ENCODE measurements at places on chromosomes 11 and 22.
A peak's percentile ranks its signal among the peaks of the same experiment; 100 is the strongest.

DNA sequence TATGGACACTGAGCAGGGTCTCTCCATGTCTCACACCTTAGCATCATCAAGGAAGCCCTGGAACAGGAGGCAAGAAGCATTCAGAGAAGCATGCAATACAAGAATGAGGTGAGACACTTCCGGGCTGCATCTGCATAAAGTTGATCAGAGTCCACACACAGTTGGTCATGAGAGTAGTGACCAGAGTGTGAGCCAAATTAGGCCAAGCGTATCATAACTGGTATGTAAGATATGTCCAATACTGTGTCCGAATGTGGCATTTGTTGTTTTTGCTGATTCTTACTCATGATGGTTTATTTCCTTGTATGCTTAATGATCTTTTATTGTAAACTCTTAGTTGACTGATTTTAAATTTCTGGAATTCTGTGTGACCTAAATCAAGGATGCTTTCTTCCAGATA lies 315.7 kb downstream of the INSC start:
- no peak for DNase-seq

DNA sequence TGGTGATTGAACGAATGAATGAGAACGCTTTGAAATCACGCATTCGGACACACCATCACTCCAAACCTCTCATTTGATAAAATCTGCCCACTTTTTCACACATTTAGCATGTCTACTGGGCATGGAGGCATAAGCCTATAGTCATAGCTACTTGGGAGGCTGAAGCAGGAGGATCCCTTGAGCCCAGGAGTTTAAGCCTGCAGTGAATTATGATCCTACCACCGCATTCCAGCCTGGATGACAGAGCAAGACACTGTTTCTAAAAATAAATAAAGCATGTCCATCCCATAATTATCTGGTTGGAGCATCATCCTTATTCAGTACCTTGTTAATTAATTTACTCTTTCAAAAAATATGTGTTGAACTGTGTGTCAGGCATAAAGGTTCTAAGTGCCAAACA lies 3.3 kb upstream of the PICALM start:
- DNase-seq: no peak

DNA sequence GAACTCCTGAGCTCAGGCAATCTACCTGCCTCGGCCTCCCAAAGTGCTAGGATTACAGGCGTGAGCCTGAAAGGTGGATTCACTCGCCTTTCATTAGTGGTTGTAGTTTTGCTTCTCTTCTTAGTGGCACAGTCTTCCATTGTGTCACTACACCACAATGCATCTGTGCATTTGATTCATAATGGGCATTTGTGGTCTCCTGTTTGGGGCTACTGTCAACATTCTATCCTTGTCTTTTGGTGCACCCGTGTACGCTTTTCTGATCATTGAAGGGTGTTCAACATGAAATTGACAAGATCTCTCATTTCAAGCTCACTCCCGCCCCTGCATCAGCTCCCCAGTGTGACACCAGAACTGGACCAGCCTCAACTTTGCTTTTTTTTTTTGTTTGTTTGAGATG lies 2.0 kb upstream of the SYT12 start:
- DNase-seq: no peak

DNA sequence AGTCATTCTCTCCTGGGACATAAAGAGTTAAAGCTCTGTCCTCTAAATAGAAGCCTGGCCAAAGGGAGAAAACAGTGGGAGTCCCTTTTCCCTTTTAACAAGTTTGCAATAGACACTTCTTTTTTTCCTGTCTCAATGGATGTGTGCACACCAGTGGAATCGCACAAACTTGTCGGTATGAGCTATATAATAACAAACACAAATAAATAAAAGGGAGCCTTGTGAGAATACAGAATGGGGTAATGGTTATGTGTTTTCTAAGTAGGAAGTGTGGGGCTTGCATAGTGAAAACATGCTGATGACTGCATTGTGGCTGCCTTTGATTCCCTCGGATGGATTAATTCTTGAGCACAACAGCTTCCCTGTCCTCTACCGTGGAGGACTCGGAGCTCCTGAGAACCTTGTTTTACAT lies 131.9 kb downstream of the WNT7B start:
- no peak for DNase-seq

DNA sequence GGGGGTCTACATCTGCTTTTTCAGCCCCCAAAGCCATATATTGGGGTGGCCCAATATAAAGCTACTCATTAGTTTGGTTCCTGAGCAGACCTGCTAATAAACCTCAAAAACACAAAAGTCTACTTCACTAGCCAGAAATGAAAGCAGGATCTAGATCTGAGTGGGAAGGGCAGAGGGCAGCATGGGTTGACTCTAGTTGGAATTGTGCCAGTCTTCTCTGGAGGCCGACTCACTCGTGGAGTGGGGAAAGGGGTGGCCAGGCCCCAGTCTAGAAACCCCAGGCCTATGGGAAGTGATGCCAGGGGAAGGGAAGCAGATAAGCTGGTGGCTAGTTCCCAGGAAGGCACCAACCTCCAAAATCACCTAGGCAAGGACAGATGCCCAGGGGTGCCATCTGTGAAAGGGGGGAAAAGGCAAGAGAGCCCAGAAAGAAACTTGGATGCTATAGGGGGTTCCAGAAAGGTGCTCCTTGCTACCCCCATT lies 5.3 kb downstream of the PATZ1 start:
- no peak for DNase-seq

DNA sequence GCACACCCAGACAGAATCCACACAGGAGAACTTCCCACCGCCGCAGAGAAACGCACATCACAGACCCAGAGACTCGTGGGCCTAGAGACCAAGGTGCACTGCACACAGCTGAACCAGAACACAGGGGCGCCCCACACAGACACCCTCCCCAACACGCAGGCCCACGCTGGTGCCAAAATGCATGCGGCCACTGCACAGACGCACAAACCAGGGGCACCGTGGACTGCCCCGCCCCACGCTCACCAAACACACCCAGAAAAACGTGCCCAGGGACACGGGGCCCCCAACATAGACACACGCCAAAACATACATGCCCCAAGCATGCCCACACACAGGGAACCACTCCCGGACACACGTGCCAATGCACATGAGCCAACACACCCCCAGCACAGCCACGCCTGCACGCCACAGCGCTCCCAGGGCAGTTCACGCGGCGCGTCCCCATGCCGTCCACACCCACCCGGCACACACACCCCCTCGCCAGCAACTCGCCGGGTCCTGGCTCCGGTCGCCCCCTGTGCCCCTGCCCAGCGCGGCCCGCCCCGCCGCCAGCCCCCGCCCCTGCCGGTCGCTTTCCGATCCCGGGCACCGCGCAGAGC lies 7.8 kb downstream of the ELFN2 start:
- no peak for DNase-seq

DNA sequence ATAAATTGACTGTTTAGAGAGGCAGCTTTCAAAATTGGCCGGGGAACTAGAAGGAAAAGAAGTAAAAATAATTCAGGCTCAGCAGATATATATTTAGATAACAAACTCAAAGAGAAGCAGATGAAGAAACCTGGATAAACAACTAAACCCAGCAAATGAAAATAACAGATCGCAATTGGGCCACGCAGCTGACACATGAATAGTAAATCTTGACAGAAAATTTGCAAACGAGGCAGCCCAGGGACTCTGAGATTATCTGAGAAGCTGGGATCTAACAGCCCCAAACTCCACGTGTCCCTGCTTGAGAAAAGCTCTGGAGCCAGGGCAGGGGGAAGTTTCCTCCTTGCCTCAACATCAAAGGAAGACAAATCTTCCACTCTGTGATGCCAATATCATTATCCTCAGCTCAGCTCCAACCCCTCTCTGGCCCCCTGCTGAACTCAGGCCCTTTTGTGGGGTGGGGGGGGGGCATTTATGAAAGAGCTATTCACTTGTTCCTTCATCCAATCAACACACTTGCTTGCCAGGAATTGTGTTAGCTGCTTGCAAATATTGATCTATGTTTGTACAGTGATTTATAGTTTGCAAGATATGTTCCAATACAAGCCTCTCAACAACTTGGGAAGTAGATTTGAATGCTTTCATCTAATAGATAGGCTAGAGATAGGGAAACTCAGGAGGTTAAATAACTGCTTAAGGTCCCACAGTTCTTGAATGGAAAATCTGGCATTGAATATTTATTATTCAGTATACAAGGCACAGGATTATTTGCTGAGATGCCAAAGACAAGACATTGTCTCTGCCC lies 72.5 kb upstream of the C11orf87 start:
- no peak for DNase-seq

DNA sequence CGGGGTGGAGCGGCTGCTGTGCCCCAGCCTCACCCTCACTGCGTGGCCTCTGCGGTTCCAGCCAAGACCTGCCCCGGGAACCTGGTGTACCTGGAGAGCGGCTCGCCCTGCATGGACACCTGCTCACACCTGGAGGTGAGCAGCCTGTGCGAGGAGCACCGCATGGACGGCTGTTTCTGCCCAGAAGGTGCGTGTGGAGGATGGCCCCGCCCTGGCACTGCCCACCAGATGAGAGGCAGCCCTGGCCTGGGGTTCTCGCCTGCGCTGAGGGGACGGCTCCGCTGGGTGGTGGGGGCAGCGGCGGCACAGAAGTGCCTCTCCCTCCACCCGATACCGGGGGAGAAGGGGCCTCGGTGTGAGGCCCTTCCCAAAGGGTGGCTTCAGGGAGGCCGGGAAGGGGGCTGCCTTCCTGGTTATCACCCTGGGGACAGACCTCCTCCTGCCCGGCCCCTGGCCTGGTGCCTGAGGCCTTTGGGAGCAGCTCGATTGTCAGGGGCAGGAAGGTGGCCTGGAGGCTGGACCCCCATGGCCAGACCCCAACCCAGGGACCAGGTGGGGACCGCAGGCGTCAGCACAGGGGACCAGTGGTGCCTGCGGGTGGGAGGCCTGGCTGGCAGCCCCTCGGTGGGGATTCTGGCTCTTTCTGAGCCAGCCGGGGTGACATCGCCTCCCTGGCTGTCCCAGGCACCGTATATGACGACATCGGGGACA lies 7.1 kb downstream of the MUC2 start:
- no peak for DNase-seq

- DNase-seq: peak; percentile 77
These were observed at the start of gene GLB1L2 for GRCh38 chr11:134331354-134332188. TSS of gene GLB1L2 (plus strand) at chr11:134331988. CDS start at chr11:134332062, 74 bp downstream.

DNA sequence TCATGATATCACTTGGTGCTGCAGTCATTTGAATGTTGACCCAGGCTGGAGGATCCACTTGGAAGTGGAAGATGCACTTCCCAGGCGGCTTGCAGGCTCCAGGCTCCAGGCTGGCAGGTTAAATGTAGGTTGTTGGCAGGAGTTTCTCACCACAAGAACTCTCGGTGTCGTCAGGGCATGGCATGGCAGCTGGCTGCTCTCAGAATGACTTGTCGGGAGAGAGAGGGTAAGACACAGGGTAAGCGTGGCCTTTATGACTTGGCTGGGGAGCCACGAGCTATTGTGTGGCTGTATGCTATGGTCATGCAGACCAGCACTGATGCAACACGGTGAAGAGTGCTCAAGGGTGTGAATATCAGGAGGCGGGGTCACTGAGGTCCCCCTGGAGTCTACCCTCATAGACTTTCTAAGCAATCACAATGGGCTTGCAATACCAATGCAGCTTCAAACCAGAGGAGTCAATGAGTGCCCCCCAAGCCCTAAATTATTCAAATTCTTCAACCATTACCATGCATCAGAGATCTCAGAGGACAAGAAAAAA lies 1027.7 kb downstream of the OPCML start:
- DNase-seq: no peak

- no peak for DNase-seq
These were observed 226.6 kb upstream of the TENM4 start for GRCh38 chr11:79667380-79667779.

All from endothelial cell (in vitro differentiated cells).